Urinary bladder (tissue), 4 donors: ENCODE measurements at places on chromosomes 6 and 20.
A peak's percentile ranks its signal among the peaks of the same experiment; 100 is the strongest.

DNA sequence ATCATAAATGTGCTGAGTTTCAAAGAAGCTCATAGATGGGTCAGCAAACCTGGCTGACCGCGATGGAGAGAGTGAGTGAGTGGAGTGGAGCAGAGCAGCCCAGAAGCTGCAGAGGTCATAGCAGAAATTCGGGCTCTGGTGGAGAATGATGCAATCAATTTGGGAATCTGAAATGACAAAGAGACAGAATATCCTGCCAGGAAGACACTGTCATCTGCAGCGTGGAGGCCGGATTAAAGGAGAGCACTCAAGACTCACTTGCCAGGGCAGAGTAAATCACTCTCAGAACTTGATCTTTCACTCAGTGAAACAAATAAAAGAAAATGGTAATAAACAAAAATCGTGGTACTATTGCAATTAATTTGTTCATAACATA is 109.6 kb upstream of the RREB1 start:
- DNase-seq: no peak

GRCh38 chr20:19515074-19515473 is 243.0 kb upstream of the RIN2 start:
- no peak for DNase-seq

DNA sequence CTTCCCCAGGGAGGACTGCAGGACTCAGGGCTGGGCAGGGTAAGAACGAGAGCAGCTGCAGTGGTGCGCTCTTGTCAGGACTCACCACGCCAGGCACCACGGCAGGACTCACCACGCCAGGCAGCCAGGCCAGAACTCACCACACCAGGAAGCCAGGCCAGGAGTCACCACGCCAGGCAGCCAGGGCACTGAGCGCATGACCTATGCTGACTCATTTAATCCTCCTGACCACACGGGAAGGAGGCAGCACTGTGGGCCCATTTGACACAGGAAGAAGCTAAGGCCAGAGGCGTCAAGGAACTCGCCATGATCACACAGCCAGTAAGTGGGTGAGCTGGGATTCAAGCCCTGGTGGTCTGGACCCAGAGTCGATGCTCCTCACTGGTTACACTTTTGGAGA is 189.3 kb downstream of the PREX1 start:
- no peak for DNase-seq

DNA sequence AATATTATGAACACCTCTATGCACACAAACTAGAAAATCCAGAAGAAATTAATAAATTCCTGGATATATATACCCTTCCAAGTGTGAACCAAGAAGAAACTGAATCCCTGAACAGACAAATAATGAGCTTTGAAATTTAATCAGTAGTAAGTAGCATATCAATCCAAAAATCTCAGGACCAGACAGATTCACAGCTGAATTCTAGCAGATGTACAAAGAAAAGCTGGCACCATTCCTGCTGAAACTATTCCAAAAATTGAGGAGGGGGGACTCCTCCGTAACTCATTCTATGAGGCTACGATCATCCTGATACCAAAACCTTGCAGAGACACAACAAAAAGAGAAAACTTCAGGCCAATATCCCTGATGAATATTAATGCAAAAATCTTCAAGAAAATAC is 67.0 kb upstream of the PDE7B start:
- DNase-seq: no peak

- no peak for DNase-seq
These were observed 3.7 kb upstream of the OLIG3 start for GRCh38 chr6:137497721-137498463.

- no peak for DNase-seq
These were observed 1.5 kb upstream of the ADGRG6 start for GRCh38 chr6:142300302-142300701.

DNA sequence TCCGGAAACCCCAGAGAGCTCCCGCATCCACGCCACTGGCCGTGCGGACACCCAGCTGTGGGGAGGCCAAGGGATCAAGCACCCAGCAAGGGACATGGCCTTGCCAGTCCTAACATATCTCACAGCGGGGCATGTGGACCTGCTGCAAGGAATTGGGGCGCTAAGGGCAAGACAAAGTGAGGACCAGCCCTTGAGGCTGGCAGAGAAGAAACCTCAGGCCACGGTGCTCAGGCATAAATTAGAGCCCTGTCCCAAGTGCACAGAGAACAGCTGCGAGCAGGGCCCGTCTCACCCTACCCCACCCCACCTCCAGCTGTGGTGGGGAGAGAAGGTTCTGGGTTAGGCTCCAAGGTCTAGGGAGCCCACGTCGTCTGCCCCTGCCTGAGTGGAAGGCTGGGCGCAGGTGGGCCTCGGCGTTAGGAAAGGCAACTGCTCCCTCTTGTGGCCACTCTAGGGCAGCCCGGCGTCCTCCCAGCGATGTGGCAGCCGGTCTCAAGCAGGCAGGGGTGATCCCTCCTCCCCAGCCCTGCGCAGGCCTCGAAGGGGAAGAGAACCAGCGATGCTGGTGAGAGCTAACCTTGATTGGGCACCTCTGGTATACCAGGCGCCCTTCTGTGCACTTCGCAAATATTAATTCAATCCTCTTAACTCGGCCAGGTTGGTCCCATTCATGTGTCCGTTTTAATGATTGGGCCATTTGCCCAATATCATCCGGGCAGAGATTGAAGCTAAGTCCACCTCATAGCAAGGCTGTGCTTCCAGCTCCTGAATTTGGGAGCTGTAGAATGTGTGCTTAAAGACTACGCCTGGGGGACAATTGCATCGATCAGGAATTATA is 235.8 kb downstream of the NFATC2 start:
- DNase-seq: peak; percentile 25

DNA sequence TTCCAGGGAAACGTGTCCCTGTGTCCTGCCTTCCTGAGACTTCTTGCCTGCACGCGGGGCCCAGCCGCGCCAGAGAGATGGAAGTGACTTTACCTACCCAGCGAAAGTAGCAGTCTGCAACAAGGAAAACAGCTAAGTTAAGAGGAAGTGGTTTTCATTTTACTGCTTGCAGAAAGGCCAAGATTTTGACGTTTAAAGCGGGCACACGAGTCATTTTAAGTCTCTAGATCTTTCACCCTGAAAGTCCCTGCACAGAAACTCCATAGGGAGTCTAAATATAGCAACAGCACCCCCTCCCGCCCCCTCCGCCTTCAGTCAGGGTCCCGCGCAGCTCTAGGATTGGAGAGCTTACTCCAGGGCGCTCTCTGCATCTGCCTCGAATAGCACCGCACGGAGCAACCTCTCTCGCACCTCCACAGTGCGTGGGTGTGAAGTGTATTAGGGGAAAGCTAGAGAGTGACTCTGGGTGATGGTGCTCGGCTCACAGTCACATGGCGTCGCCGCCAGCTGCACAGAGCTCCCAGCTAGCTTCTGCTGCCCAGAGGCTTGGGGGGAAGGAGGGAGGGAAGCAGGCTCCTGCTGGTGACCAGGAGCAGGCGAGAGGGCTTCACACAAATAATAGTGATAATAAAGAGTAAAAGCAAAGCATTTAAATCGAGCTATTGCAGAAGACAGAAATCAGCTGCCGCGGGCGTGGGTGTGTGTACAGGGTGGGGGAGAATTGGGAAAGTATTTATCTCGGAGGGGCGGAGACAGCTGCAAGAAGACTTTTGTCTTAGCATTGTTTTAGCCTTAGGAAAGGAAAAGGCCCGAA is 1.8 kb upstream of the KCNQ5 start:
- no peak for DNase-seq
